ENCODE measurements at places on chromosomes 4 and X. TPM values are rescaled to one million over a fixed set of nuclear protein-coding genes. Genes with fewer than 3 reads are reported as not detected.

GUF1 gene
- total RNA-seq = 40.0 TPM

NELFA gene
- 41.3 TPM for total RNA-seq

COL25A1 gene
- total RNA-seq = 65.3 TPM

PNCK gene
- total RNA-seq = 29.3 TPM

TLR3 gene
- 2.7 TPM for total RNA-seq

SPATA4 gene
- 0.93 TPM for total RNA-seq

CENPVL3 gene
- total RNA-seq = 1.9 TPM

MAGED4 gene
- total RNA-seq = 77.3 TPM

PRRG3 gene
- 24.4 TPM for total RNA-seq

FGB gene
- not detected for total RNA-seq

MAGEB3 gene
- total RNA-seq = not detected

SMIM31 gene
- total RNA-seq = 0.11 TPM

BEND4 gene
- 5.5 TPM for total RNA-seq

PCDH18 gene
- 143 TPM for total RNA-seq

BMPR1B gene
- total RNA-seq = 13.0 TPM

GAGE2A gene
- not detected for total RNA-seq

LDB2 gene
- 108 TPM for total RNA-seq

MAGEC3 gene
- total RNA-seq = not detected

CDX4 gene
- not detected for total RNA-seq

SOWAHB gene
- 1.3 TPM for total RNA-seq

NR3C2 gene
- 13.9 TPM for total RNA-seq

SNCA gene
- total RNA-seq = 57.5 TPM

CXorf51A gene
- total RNA-seq = not detected

HTR2C gene
- 0.49 TPM for total RNA-seq

C4orf50 gene
- 2.0 TPM for total RNA-seq

PNMA6F gene
- total RNA-seq = not detected

MAD2L1 gene
- 5.8 TPM for total RNA-seq

SLC30A9 gene
- 130 TPM for total RNA-seq

DCAF16 gene
- 46.3 TPM for total RNA-seq

TMSB15A gene
- total RNA-seq = 24.7 TPM
